ENCODE measurements at places on chromosomes 2 and 18.

- no peak for DNase-seq
These were observed 85.3 kb downstream of the ZEB2 start for GRCh38 chr2:144434425-144435222.

GRCh38 chr2:175630280-175631244 lies 371.5 kb downstream of the LNPK start:
- no peak for DNase-seq

DNA sequence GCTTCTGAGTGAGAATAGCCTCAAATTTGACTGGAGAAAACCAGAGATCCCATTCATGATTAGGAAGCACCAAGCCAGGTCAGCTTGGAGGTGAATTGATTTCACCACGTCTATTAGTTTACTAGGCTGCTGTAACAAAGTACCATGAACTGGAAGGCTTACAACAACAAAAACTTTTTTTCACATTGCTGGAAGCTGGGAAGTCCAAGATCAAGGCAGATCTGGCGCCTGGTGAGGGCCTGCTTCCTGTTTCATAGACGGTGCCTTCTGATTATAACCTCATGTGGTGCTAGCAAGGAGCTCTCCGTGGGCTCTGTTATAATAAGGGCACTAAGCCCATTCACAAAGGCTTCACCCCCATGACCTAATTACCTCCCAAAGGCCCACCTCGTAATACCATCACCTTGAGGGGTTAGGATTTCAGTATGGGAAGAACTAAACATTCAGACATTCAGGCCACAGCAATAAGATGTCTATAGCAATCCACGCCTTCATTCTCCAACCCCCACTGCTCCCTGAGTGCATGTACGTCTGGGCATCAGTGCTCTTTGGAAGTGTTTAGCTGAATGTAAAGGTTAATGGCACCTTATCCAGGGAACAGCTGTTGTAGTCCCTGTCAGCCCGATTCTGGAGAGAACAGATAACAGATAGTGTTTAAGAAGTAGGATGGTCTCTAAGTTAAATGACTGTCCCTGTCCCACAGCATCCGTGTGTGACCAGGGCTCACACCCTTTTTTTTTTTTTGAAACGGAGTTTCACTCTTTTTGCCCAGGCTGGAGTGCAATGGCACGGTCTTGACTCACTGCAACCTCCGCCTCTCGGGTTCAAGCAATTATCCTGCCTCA lies 89.2 kb downstream of the SOCS6 start:
- no peak for DNase-seq

DNA sequence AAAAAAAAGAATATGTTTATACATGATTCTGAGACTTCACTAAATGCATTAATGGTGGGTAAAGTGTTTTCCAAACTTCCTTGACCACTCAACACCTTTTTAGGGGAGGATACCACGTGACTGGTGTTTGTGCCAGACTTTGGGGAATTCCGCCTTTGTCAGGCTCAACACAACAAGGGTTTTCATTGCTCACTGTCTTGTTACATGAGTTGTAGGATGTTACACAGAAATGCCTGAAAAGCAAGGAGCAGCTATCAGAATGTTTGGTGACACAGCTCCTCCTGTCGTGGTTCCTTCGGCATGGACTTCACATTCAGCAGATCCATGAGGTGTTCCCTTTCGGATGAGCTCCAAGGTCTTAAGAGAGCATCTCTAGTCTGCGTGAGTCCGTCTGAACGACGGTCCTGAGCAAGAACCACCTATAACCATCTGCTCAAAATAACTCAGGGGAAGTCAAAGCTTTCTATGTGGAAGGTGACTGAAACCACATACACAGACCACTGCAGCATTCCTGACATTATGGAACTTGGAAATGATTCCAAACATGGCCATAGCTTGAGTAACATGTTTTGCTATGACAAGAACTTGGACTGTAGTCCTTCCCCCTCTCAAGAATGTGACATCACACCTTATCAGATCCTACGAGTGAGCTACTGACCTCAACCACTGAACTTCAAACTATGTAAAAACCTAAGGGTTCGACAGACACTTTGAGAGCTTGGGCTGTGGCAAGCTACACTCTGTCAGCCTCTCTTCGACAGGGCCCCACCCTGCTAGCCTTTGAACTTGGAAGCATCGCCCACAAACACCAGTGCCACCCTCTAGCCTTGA lies 57.5 kb downstream of the MCFD2 start:
- DNase-seq = no peak

Measured in GM12892 (cell line).